ENCODE measurements at places on chromosomes 1 and 21.

- no peak for DNase-seq
Observed at GRCh38 chr1:95793893-95794292, 559.9 kb downstream of the RWDD3 start.

DNA sequence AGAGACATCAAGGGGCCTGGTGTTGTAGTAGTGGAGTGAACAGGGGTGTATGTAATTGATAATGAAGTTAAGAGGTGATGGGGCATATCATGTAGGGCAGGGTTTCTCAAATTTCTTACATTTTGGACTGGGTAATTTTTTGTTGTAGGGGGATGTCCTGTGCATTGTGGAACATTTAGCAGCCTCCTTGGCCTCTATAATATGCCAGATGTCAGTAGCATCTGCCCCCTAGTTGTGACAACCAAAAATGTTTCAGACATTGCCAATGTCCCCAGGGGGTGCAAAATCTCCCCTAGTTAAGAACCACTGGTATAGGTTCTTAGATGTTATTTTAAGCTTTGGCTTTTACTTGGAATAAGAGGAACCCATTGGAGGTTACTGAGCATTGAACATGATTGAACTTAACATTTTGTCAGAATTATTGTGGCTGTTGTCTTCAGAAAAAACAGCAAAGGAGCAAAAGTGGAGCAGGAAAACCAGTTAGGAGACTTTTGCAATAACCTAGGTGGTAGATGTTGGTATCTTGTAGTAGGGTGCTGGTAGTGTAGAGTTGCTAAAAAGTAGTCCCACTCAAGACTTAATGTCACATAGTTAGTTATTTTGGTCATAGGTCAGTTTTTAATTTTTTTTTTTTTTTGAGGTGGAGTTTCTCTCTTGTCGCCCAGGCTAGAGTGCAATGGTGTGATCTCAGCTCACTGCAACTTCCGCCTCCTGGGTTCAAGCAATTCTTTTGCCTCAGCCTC is 6.2 kb downstream of the ZNF326 start:
- no peak for DNase-seq

DNA sequence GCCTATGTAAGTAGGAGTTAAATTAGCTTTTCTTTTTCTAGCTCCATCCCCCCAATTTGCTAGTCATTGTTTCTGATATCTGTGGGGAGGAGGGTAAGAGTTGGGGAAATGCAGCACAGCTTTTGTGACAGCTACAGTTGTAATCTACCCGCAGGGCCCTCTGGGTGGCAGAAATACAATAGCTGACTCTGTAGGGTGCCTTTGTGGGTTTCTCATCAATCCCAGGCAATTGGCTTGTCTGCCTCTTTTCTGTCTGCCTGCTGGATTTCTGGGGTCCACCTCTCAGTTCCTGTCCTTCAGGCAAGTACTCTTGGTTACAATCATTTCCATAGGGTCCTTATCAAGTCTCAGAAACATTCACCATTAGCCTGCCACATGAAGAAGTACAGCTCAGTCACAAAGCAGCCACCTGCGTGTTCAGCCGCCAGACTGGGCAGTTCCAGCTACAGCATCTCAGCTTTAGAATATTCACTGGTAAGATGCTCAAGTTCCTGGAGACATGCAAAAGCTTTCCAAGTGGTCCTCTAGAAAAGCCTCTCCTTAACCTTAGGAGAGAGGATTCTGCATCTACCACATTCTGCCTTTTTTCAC is 19.2 kb upstream of the SLC44A5 start:
- no peak for DNase-seq

- DNase-seq, result peak; percentile 64
Observed at GRCh38 chr1:29120947-29121485, 2.7 kb downstream of the TMEM200B start.

GRCh38 chr1:185157599-185158412 is 839 bp downstream of the SWT1 start:
- DNase-seq, result no peak
